Activated B cell treated with CpG ODN at 0.5 μM for 24 hours (primary cell): ENCODE measurements at places on chromosomes 16 and 17. TPM values are rescaled to one million over a fixed set of nuclear protein-coding genes. Genes with fewer than 3 reads are reported as not detected.

DNA sequence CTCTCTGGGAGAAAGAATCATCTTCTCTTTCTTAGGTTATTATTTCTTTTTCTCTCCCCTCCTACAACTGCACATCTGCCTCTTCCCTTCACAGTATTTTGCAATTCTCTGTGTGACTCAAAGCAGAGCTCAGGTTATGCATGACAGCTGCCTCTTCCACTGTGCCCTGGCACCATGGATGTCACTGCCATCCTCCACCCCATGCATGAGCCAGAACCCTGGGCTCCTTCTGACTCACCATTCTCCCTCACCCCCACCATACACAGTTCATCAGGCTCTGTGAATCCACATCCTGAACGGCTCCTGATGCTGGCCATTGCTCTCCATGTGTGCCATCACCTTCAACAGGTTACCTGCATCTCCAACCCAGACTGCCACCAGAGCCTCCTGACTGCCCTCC is 23.9 kb downstream of the CA10 start:
- H3K4me3 ChIP-seq, result no peak overlapping the region
- no peak overlapping the region for H3K27ac ChIP-seq
- no peaks in the 10 kb centered on the region for H3K4me1 ChIP-seq

The MT1G gene
- total RNA-seq, result 0.69 TPM in 1 of 2 replicates, not detected in the other

DNA sequence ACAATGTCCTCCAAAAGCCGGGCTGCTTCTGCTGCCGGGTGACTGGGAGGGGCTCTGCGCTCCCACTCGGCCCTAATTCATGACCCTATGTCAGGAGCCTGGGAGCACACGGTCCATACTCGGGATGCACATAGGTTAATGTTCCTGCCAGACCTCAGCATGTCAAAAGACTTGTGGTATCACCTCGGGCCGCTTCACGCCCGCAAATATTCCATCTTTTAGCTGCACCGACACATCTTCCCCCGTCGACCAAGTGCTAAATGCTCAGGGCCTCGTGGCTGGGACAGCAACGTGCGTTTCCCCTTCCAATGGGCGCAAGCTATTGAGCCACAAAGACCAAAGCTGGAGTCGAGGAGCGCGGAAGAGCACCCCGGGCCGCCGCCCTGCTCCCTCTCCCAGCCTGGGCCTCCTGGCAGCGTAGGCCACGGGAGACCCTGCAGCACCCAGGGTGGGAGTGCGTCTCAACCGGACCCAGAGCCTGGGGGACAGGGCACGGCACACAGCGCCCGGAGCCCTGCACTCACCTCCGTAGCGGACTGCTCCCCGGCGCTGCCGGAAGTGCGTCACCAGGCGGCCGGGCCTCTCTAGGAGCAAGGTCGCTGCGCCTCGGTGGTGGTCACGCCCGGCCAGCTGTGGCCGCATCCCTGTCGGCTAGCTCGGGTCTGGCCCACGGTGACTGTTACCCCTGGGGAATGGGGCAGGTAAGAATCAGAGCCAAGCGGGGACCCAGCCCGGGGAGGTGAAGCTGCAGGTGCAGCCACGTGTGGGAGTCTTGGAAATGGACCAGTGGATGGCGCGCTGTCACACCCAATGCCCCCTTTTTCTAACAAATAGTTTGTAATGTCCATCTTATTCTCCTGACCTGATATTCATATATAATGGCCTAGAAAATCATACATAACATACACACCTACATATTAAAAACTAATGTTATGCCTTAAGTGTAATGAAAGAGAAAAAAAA is at the start of gene ZNF23:
ZNF23 (minus strand) TSS at position 562 of the 963 bp plus-strand sequence. CDS start 5,451 bp downstream, outside the sequence.
- peak within 1 kb of the TSS; percentile 94 for H3K27ac ChIP-seq
- peak within 1 kb of the TSS; percentile 93 for H3K4me3 ChIP-seq
- peaks cover 4% of the 10 kb centered on the region for H3K36me3 ChIP-seq

The FGF11 gene
- 1.3 and 2.8 TPM in 2 replicates for total RNA-seq

DNA sequence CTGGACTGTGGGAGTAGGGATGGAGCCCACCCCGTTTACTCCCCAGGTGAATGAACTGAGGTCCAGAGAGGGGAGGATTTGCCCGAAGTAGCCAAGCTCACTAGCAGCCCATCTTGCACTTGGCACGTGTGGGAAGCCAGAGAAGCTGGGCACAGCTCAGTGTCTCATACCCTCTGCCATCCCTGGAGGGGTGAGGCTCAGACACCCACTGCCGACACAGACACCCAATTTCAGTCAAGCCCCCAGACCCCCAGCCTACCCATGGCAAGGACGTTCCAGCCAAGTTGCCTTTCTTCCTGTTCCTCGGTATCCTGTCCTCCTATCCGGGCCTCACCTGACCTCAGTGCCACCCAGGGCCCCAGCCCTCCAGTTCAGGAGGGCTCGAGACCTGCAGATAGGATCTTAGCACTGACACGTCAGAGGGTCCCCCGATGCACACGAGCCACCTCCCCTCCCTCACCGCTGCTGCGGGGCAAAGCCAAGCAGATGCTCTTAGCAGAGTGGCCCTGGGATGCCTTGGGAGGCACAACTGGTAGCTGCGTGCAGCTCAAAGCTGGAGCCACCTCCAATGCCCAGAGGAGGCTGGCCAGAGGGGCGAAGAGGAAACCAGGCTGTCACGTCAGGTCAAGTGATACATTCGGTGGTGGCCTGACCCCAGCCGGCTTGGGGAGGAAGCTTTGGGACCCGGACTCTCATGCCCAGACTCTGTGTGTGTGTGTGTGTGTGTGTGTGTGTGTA is 90.4 kb upstream of the TNRC6C start:
- H3K36me3 ChIP-seq, result no peaks in the 10 kb centered on the region
- peak overlapping the region; percentile 19 for H3K27ac ChIP-seq
- DNase-seq, result no peak
- no peak overlapping the region for H3K4me3 ChIP-seq

The PLD6 gene
- 6.2 and 7.6 TPM in 2 replicates for total RNA-seq

The GAST gene
- not detected in 2 replicates for total RNA-seq

GRCh38 chr16:19135201-19135842 is 21.6 kb downstream of the ITPRIPL2 start:
- no peak overlapping the region for H3K27ac ChIP-seq
- no peak for DNase-seq
- no peak overlapping the region for H3K4me3 ChIP-seq
- H3K27me3 ChIP-seq, result peaks cover 6% of the 10 kb centered on the region
- H3K4me1 ChIP-seq, result peaks cover 28% of the 10 kb centered on the region
